Right forelimb (tissue), 1 donor: ENCODE measurements at places on chromosomes 7 and 10.
A peak's percentile ranks its signal among the peaks of the same experiment; 100 is the strongest.

- DNase-seq, result peak; percentile 73
These were observed 10.7 kb downstream of the ESYT2 start for GRCh38 chr7:158818325-158819213.

GRCh38 chr7:95927756-95928155 is 155.4 kb downstream of the DYNC1I1 start:
- no peak for DNase-seq

GRCh38 chr10:125462845-125463244 is 220.1 kb downstream of the TEX36 start:
- no peak for DNase-seq

DNA sequence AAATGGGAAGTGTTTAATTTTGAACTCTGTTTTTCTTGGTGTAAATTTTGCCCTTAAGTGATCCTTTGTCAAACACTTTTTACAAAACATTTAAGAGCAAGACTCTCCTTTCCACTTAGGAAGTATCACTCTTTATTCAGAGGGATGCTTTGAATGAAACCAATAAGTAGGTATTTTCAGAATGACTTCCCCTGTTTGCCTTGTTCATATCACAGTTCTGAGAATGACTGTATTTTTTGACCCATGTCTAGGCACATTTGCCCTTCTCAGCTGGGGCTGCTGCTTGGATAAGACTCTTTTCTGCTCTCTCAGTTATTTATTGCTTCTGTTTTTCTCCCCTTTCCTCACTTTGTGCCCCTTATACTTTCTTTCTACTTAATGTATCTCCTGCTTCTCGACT is 98.2 kb downstream of the CCNY start:
- DNase-seq, result no peak

GRCh38 chr7:85454904-85455303 is 268.0 kb upstream of the SEMA3D start:
- no peak for DNase-seq

GRCh38 chr7:98974906-98975816 is 96.8 kb downstream of the TRRAP start:
- no peak for DNase-seq

- DNase-seq, result no peak
These were observed 185.2 kb downstream of the AVL9 start for GRCh38 chr7:32680259-32681173.

DNA sequence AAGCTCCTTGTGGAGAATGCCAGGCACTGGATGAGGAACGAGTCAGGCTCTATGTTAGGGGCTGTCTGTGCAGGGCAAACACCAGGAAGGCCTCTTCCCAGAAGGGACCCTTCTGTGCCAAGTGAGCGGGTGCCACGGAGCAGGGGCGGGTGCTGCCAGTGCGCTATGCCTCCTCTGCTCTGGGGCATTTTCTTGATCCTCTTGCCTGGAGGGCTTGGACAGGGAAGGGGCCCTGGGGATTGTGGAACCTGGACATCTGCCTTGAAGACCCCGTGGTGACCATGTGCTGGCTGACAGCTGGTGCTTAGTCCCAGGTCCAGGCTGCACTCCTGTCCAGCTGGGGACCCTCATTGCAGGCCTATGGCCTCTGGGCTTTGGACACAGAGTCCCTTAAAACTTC is 15.4 kb upstream of the TBRG4 start:
- DNase-seq, result no peak

DNA sequence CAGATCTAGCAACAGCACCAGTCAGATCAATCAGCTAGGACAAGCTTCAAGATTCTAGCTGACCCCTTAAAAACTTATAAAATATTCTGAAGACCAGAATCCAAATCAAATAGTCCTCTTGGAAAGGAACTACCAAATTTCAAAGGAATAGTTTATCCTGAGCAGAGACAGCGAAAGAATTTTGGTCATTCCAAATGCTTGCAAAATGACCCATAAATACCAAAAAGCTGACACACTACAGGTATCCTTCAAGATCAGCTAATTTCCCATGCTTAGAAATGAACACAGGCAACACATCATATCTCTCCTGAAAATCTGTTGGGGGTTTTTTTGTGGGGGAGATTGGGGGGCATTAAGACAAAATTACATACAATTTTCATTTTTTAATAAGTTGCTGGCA is 78.8 kb downstream of the PDSS1 start:
- DNase-seq, result no peak

DNA sequence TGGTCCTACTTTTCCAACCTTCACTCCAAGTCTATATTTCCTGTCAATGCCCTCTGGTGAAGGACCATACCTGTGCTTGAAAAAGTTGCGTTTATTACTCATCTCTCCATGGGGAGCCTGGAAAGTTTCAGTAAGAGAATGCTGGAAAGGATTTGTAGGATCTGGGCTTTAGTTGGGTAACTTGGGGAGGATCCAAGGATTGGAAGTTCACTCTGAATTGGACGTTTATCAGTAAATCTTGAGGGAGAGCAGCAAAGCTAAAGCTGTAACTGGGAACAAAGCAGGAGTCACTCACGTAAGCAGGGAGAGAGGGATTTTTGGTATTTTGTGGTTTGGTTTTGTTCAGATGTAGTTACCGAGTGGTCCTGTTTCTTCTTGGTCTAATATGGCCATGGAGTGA is 51.4 kb upstream of the NPVF start:
- DNase-seq, result no peak

GRCh38 chr10:30192846-30193608 is 133.6 kb upstream of the JCAD start:
- no peak for DNase-seq

DNA sequence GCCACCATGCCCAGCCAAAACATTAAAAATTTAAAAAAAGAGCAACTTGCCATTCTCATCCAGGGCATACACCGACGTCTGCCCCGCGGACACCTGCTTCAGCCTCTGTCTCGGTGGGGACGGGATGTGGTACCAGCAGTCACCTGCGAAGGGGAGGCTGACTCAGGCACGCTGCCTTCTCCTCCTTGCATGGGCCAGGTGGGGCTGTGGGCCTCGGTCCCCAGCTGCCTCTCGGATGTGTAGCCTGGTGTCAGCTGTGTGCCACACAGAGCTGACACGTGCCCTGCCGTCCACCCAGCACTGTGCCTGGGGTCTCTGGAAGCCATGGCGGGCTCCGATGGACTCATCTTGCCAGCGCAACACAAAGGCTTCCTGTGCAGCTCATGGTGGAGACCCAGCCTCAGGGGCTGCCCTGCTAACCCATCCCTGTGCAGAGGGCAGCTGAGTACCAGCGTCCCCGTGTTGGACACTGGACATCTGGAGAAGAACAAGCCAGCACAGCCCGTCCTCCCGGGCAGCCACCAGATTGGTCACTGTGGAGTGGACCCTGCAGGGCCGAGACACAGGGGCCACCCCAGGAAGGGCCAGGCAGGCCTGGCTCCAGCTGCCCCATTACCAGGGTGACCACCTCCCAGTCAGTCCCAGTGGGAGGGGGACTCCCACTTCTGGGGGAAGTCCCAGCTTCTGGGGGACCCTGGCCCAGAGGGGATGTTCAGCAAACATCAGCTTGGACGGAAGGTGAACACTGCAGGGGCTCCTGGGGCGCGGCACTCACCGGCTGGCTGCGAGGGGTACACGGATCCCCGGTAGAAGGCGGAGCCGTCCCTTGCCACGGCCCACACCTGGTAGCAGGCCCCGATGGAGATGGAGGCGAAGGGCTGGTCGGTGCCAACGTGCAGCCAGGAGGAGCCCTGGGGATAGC is 10.6 kb downstream of the BHLHA15 start:
- no peak for DNase-seq

- DNase-seq, result peak; percentile 84
These were observed 11.9 kb downstream of the HNRNPF start for GRCh38 chr10:43396928-43397624.

DNA sequence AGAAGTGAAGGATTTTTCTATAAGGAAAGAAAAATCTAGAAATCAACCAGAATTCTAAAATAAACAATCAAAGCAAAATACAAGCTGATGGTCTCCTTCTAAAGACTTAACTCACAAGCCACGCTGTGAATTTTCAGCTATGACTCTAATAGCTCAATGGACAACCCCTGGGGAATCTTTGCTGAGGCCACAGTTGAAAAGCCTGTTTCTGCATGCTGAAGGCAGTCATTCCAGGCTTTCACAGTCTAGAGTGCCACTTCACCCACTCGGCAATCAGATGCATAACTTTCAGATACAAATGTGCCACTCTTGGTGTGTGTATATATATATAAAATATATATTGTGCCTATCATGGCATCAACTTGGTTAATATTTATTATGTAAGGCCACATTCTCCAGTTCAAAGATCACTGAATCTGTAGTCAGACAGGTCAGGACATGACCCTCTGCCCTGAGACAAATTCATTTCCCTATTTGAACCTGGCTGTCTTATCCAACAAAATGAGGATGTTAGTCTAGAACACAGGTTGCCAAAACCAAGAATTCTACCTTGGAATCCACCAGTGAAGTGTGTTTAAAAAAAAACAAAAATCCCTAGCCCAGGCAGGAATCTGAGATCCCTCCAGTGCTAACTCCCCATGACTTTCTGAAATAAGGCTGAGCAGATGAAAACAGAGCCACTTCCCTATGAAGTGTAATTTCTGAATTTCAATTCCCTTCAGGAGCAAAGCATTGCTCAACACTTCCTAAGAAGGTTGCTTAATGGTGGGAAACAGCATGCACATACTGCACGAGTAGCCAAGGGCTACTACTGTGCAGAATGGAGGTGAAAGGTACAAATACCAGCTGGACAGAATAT is 9.9 kb downstream of the LIPA start:
- DNase-seq, result no peak

- no peak for DNase-seq
These were observed 149.2 kb downstream of the RPS24 start for GRCh38 chr10:78182841-78183240.

- DNase-seq, result no peak
These were observed 75.3 kb upstream of the AASS start for GRCh38 chr7:122219253-122219865.

DNA sequence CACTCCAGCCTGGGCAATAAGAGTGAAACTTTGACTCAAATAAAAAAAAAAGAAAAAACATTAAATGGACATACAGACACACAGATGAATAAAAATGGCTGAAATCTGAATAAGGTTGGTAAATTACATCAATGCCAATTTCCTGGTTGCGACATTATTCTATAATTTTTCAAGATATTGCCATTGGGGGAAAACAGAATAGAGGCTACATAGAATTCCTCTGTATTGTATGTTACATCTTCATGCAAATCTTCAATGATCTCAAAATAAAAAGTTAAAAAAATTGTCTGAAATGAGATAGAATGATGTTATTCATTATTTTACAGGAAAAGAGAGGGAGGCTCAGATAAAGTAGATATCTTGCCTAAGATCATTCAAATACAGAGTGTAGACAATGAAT is 234.0 kb downstream of the SDHAF3 start:
- DNase-seq, result no peak

DNA sequence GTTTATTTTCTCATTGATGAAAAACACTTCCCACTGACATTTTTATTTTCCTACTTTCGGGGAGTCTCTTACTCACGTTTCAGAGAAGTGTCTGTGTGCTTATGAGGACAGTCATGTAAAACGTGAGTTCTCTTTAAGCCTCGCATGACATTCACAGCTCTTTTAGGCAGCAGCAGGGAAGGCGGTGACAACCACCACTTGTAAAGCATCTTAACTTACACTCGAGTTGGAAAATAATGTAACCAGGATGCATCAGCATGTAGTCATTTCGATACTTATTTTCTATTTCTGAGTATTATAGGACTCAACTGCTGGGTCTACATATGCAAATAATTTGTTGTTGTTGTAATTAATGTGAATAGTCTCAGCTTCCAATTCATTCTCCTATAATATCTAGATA is 153.6 kb downstream of the SEMA3D start:
- no peak for DNase-seq

DNA sequence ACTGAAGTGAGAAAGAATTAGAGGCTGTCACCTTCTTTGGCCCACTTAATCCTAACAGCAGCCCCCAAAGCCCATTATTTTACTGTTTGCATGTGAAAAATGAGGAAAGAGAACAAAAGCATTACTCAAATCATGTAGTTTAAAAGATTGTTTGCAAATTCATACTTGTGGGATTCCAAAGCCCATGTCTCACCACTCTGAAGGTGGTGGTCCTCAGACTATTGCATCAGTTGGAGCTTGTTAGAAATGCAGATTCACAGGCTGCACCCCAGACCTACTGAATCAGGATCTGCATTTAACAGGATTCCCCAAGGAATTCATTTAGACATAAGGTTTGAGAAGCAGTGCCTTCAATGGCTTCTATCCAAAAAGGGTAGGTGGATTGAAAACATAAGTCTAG is 93.7 kb upstream of the PDE1C start:
- DNase-seq, result no peak

GRCh38 chr7:1706721-1707613 is 36.9 kb downstream of the ELFN1 start:
- no peak for DNase-seq

GRCh38 chr10:21146436-21146789 is 249.3 kb upstream of the NEBL start:
- no peak for DNase-seq

DNA sequence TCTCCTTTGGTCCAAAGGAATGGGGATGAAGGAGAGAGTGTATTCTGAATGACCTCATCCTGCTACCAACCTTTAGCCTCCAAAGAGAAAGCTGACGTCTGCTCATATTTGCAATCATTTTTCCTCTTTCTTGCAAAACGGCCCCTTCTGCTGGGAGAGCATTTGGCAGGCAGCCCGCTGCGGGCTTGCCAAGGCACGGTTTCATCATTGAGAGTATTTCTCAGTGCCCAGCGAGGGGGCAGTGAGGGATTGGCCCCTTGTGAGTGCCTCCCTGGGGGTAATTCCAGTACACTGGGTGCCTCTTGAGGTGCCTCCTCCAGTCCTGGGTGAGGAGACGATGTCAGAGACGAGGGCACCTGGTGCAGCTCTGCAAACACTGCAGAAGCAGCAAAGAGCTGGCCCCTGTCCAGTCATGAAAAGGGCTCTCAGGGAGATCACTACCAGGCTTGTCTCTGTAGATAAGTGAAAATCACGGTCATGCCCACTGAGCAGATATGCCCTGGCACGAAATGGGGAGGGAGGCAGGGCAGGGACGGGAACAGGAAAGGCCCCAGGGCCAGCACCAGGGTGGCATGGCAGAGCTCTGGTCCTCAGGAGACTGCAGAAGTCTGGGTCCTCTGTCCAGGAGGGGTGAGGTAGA is 48.7 kb upstream of the SHH start:
- DNase-seq, result peak; percentile 36

GRCh38 chr10:2282202-2282601 is 544.9 kb upstream of the ADARB2 start:
- DNase-seq, result no peak

DNA sequence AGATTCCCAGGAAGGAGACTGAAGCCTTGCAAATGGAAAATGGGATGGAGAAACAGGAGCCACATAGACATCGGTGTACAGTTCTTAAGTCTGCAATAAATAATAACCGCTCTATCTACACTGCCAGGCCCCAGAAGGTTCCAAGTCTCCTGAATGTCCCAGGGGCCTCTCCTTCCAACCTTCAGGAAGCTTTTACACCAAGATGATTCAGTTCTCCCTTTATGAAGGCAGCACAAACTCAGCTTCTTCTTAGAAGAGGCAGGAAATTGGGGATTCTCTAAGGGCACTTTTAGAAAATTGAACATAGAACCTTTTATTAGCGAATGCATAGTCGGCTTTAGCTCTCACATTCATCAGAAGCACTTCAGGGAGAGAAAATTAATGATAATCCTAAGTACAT is 130.8 kb upstream of the LYZL1 start:
- no peak for DNase-seq
